ENCODE measurements at places on chromosomes 1 and 21. TPM values are rescaled to one million over a fixed set of nuclear protein-coding genes. Genes with fewer than 3 reads are reported as not detected.
A peak's percentile ranks its signal among the peaks of the same experiment; 100 is the strongest.

The MRPL24 gene
- 67.4 TPM for total RNA-seq

The KCNJ10 gene
- not detected for total RNA-seq

The COL11A1 gene
- not detected for total RNA-seq

The CCDC17 gene
- 2.5 TPM for total RNA-seq

The PTGFR gene
- 0.24 TPM for total RNA-seq

The AGMAT gene
- 1.4 TPM for total RNA-seq

The LAMTOR5 gene
- 102 TPM for total RNA-seq

The TNFRSF18 gene
- 16.3 TPM for total RNA-seq

The OR2L13 gene
- total RNA-seq: not detected

DNA sequence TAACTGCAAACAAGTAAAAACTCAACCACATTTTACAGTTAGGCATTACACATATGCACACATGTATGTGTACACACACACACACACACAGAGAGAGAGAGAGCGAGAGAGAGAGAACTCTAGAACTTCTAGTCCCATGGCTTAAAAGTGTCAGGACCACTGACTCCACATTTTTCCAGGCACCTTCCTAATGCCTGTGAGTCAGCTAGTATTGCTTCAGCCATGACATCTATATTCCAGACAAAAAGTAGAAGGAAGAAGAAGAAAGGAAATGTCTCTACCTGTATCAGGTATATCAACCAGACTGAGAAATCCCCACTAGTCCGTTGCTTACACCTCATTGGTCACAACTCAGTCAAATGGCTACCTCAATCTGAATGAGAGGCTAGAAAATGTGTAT lies 31.9 kb upstream of the TACSTD2 start:
- no peak for ATAC-seq

GRCh38 chr1:41317361-41317760 lies 43.9 kb upstream of the FOXO6 start:
- ATAC-seq: no peak

- peak; percentile 90 for ATAC-seq
Measured at GRCh38 chr1:204154568-204155255, 2.9 kb upstream of the ETNK2 start.

Measured in esophagus mucosa (tissue), 1 donor.